D341Med (cell line): ENCODE measurements at places on chromosomes 2 and 18.

DNA sequence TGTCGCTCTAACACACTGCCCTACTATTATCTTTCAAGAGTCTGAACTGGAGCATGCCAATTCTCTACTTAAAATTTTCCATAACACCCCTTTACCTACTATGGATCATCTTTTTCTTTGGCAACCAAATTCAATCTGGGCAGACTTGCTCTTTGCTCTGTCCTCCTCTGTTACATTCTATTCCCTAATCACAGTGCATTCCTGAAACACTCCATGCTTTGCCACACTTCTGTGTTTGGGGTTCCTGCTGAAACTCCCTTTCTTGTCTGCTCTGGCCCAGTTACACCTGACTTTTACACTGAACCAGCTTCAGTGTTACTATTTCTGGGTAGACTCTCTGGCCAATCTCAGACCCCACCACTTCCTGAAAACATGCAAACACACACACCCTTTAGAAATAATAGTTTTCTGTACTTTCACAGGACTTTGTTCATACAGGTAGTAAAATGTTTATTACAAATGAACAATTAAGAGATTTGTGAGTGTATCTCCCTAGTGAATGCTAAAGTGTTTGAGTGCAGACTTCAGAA lies 119.9 kb upstream of the DCC start:
- DNase-seq: no peak

DNA sequence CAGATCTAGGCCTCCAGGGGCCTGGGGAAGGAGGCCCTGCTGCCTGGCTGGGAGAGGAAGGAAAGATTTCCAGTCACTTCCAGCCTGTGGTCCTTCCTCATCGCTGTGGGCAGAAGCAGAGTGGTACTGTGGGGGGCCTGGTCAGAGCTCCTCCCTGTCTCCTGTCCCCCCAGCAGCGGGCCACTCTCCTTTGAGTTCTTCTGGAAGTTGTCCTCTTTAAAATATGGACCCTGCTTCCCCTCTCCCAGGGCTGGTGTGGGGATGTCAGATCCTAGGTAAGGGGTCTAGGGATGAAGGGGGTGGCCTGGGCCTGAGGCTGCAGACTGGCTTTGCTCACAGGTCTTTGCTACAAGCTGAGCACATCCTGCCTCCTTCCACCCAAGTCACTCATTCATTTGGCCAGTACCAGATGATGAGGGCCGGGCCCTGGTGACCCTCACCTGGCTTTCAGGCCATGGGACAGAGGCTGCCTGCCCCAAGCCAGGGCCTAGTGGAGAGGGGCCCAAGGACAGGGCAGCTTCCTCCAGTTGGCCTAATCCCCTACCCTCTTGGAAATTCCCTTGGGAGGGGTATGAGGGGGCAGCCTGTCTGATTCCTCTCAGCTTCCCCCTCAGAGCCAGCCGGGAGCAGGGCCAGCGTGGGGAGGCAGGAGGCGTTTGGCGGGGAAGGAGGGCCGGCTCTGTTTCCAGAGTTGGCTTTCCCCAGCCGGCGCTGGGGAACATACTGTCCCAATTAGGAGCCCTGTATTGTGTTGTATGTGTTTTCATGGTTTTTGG lies 231.9 kb downstream of the DYSF start:
- no peak for DNase-seq

DNA sequence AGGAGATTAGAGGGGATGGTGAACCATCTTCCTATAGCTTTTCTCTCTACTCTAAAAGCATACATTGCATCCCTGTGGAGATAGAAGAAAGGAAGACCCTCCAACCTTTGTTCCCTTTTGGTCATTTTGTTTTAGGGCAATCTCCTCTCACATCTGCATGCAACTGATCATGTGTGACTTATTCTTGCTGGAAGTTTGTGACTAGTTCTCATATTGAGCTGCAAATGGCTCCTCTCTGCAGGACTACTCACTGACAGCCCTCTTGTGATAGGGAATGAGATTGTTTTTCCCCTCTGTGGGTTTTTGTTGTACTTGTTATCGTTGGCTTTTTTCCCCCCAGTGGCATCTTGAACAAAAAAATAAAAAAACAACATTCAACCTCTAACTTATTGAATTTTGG lies 416.0 kb upstream of the CNTNAP5 start:
- DNase-seq: no peak

DNA sequence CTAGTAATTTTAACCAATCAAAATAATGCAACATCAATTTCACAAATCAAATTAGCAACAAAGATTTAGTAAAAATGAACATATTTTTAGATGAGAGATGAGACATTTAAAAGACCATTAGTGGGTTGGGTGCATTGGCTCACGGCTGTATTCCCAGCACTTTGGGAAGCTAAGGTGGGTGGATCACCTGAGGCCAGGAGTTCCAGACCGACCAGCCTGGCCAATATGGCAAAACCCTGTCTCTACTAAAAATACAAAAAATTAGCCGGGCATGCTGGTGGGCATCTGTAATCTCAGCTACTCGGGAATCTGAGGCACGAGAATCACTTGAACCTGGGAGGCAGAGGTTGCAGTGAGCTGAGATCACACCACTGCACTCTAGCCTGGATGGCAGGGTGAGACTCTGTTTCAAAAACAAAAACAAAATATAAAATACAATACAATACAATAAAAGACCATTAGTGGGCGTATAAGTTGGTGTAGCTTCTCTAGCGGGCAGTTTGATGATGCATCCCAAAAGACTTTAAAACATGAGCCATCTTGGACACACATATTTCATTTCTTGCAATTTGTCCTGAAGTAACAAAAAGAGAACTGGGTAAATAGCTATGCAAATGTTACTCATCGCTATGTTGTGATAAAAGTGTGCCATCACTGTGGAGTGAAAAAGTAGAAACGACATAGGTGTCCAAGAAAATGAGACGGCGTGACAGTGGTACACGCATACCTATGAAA lies 101.8 kb downstream of the COL6A3 start:
- DNase-seq: no peak

GRCh38 chr2:139773720-139774277 lies 993.6 kb upstream of the NXPH2 start:
- peak; percentile 15 for DNase-seq
